ENCODE measurements at places on chromosomes 11 and 22.

DNA sequence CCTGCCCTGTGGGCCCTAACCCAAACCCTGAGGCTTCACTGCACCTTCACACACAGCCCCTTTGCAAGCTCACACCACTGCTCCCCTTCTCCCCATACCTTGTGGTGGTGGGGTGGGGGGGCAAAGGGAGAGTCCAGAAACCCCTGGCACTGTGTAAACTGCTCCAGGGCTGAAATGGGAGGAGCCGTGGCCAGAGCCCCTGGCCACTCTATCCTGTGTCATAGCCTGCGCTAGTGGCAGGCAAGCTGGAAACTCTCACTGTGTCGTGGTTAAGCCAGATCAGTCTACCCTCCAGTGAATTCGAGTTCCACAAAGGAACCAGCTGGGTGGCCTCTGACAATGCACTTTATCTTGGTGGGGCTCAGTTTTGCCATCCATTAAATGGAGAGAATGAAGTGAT lies 8.4 kb upstream of the SYT13 start:
- no peak for DNase-seq

GRCh38 chr11:106421676-106422292 lies 344.3 kb downstream of the AASDHPPT start:
- no peak for DNase-seq

- no peak for DNase-seq
Measured at GRCh38 chr11:15987046-15987445, 369.3 kb downstream of the SOX6 start.

DNA sequence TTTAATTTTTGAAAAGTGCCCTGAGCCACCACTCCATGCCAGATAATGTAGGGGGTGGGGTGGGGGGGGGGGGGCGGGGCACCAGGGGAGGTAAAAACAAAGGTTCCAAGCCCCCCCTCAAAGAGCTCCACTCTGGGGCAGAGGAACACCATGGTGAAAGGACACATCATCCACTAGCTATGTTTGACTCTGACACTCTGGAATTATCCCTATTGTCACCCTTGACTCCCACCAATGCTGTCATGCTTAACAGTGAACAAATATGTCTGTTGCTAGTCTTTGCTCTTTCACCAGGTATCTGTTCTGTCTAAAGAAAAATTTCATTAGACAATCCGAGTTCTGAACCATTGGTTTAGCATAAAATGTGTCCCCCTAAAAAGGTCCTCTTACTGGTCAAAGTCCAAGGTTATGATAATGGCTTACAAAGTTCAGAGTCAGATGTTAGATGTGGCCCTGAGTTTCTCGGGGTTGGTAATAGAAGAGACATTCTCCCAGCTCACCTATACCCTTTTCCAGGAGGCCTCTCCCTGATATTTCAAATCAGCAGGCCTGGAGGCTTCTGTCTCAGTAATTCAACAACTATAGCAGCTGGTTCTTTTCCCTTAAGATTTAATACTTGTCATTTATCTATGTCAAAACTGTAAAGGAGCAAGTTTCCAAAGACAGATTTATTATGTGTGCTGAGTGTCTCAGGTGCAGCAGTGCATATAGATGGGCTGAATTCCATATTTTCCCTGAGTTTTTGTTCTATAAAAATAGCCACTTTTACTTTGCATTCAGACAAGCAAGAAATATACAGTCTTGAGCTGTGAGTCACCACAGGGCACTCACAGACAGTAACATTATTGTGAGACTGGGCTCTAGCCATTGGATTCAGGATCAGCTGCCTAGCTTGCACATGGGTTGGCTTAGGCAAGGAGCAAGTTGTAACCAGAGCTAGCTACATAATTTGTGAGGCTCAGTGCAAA lies 174.1 kb downstream of the CSNK2A3 start:
- no peak for DNase-seq

- no peak for DNase-seq
Measured at GRCh38 chr11:15967166-15967565, 389.2 kb downstream of the SOX6 start.

- DNase-seq: no peak
Measured at GRCh38 chr11:134999590-134999989, 587.5 kb upstream of the B3GAT1 start.

DNA sequence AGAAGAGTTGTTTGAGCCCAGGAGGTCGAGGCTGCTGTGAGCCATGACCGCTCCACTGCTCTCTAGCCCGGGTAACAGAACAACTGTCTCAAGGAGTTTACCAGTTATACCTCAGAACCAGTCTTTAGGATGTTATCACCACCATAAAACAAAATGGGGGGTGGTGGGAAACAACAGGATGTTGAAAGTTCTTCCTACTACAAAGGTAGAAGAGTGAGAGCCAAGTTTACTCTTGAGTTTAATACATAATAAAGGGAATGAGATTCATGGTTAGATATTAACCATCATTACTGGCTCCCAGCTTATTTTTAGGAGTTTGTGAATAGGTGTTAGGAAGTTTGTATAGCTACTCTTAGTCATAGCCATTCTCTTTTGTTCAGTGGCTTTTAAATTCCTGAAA lies 78.8 kb upstream of the HORMAD2 start:
- DNase-seq: no peak

GRCh38 chr22:30470655-30471054 lies 1.2 kb downstream of the SEC14L3 start:
- no peak for DNase-seq

DNA sequence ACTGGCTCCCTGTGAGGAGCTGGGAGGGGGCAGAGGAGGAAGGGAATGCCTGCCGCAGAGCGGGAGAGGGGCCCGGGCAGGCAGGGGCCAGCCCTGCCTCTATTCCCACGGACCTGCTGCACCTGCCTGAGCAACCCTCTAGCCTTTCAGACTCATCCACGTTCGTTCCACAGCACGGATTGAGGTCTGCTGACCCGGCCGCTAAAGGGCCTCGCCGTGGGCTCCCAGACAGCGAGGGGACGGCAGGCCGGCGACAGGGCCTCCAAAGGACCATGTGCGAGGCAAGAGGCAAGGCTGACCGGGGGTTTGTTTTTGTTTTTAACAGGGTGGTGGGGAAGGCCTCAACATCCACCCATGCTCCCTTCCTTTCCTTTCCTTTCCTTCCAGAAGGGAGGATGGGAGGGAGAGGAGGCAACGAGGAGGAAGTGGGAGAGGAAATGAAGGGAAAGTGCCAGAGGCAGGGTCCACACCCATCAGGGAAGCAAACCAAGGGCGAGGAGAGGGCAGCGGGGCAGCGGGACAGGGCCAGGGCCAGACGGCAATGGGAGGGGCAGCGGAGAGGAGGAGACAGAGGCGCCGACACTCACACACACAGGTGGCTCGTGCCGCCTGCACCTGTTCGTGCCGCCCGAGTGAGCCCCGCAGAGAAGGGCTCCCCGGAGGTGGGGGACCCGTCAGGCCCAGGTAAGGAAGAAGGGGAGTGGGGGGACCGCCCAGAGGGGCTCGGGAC lies 7.5 kb downstream of the LRFN4 start:
- DNase-seq: no peak

Measured in right forelimb (tissue), 1 donor.